Type B pancreatic cell (in vitro differentiated cells): ENCODE measurements at places on chromosomes 12 and 14. TPM values are rescaled to one million over a fixed set of nuclear protein-coding genes. Genes with fewer than 3 reads are reported as not detected.

GRCh38 chr12:93593843-93594242, 21.4 kb downstream of the SOCS2 start:
- DNase-seq, result no peak

- no peak for DNase-seq
Measured at GRCh38 chr12:115763376-115763775, 514.1 kb downstream of the MED13L start.

The ARG2 gene
- total RNA-seq, result 11.5 and 18.2 TPM in 2 replicates

The SDR9C7 gene
- 0.22 and 0.26 TPM in 2 replicates for total RNA-seq

DNA sequence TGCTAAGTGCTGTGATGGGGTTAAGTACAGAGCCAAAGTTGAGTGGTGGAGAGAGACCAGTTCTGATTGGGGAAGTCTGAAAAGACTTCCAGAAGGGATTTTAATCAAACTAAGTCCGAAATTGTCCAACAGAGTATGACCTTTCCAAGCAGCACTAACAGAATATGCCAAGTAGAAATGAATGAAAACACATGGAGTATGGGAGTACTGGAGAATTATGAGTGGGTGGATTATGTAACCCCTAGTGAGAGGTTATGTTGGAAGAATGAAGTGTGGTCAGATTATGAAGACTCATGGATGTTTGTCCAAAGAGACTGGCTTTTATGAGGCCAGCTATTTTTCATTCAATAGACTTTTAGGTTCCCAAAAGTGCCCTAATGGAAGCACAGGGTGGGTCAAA, 94.0 kb upstream of the PLEKHA5 start:
- no peak for DNase-seq

The PARP2 gene
- total RNA-seq, result 25.5 and 36.3 TPM in 2 replicates

DNA sequence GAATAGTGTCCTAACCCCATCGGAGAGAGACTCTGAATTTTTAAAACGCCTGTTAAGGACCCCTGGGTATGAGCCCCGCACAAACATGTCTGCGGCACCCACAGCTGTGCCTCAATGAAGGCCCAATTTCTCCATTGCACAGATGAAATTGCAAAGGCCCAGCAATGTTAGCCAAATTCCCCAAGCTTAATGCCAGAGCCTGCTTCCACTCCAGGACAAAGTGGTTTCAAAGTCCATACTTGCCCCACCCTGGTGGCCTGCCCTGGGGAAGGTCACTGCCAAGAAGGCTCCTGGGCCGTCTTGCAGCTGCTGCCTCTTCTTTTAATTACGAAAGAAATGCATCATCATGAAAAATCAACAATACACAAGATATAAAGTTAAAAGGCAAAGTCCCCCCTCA, 1179.7 kb downstream of the VRK1 start:
- no peak for DNase-seq

DNA sequence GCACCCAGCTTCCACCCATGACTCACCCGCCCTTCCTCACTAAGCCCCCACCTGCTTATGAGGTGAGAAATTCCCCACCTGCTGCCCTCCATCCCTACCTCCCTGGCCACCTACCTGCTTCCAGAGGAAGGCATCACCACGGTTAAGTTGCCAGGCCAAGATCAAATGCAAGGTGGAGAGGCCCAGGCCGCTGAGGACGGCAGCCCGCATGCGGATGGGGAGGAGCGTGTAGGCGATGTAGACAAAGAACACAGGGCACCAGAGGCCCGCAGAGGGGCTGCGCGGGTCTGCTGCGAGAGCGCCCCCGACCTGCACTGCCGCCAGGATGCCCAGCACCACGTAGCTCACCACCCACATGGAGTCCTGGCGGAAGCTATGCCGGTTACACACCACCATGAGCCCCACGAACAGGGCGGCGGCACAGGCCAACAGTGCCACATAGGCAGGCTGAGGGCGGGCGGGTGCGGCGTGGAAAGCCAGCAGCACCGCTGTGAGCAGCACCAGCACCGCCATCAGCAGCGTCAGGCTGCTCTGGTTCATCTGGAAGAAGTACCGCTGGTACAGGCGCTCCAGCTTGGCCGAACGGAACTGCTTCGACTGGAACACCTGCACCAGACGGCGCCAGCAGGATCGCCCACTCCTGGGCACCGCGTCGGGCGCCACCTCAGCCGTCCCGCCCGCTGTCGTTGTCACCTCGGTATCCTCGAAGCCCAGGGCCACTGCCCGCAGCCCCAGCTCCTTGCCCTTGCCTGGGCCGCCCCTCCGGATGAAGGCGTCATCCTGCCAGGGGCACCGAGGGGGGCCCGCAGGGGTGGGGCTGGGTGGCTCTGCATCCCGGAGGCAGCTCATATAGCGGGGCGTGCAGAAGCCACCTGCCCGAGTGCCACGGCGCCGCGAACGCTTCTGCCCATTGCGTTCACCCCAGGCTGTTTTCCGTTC, 6.2 kb downstream of the ADCY6 start:
- DNase-seq, result no peak

- no peak for DNase-seq
Measured at GRCh38 chr14:65222440-65222858, 120.1 kb upstream of the MAX start.

- no peak for DNase-seq
Measured at GRCh38 chr12:18586581-18586980, 151.2 kb downstream of the PLCZ1 start.

DNA sequence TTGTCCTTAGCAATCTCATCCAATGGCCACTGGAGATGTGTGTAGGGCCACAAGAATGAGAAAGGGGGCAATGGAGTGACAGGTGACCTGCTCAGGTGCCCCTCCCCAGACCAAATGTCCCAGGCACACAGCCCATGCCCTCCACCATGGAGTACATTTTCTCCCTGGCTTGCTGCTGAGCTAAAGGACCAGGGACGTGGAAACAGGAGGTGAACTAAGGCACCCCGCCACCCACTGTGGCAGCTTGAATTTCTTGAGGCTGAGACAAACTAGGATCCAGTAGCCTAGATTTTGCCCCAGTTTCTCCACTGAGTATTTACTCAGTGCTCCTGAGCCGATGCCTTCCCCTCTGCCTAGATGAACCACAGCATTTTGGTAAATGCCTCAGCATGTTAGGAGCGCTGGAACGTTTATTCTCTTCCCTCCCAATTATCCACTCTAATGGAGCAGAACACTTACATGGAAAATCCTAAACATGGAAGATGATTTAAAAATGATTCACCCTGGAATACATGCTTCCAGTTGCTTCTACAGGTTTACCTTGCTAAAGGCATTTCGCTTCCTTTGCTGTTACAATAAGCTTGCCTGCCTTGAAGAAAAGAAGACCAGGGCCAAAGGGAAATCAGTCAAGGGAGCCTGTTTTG, 198.0 kb downstream of the ZFP36L1 start:
- no peak for DNase-seq

- DNase-seq, result no peak
Measured at GRCh38 chr12:101050631-101051030, 159.4 kb downstream of the SLC5A8 start.

- DNase-seq, result no peak
Measured at GRCh38 chr12:48031135-48031960, 27.1 kb upstream of the COL2A1 start.
